ENCODE measurements at places on chromosomes 7 and 10.

- no peak for DNase-seq
Measured at GRCh38 chr7:113084496-113085172, 2.0 kb downstream of the GPR85 start.

DNA sequence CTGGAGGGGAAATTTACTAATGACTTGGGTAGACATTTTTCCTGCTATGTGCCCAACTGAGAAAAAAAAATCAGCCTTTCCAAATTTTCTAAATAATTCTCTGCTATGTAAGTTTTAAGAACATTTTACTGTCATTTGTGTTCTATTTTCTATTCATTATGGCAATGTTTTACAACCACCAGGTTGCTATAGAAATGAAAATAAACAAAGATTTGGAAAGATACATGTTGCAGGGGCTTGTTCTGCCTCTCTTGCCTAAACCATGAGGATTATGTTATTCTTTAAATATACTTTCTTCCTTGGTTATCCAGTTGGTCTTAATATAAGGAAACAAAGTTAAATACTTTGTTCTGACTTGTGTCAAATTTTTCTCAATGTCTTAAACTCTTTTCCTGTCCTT lies 257.2 kb downstream of the TWIST1 start:
- no peak for DNase-seq

DNA sequence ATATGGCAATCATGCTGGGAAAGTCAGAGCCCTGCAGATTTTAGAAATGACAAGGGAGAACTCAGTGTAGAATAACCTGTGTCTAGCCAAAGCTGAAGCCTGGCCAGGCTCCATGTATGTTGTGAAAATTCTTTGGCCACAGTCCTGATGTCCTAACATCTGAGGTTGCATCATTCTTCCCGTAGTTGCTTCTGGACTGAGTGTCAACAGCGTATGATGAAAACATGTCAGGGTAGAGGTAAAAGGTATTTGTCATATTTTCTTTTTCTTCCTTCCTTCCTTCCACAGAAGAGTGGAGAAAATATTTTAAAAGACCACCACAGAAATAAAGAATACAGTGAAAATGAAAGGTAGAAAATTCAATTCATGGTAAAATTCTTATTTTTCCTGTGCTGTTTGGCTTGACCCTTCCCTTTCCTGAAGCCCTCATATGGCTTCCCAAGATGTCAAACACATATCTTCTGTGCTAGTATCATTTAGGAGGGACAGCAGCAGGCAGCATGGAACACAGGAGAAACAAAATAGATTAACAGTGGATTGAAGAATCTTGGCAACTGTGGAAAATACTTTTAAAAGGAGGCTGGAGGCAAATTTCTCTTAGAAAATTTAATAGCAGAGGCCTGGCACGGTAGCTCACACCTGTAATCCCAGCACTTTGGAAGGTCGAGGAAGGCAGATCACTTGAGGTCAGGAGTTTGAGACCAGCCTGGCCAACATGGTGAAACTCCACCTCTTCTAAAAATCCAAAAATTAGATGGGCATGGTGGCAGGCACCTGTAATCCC lies 18.9 kb upstream of the NRBF2 start:
- DNase-seq, result no peak

DNA sequence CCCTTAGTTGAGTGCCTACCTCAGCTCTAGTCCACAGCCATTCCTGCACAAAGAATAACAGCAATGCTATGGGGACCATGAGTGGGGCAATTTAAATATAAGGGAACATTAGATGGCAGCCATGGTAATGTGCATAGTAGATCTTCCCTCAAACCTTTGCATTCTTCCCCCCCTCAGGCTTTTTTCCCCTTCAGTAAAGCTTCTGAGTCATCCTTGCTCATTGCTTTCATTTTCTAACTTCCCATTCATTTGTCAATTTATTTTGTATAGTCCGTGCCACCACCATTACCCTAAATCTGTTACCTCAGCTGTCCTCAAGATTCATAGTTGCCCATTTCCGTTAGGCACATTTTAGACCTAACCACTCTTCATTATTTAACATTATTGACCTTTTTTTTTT lies 10.7 kb downstream of the HECTD2 start:
- no peak for DNase-seq

DNA sequence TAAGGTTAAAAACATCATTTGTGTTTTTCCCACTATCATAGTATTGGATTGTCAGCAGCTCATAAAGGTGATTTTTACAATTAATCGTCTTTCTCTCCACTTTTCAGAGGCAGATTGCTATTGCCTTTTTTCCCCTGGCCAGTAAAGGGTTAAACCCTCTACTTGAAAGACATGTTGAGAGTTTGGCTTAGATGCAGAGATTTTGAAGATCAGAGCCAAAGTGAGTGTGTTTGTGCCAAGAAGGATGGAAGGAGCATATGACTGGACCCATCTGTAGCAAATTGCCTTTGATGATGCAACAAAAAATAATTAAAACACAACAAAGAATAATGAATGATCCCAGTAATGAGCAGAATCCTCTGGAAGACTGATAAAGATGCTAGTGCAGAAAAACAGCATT lies 373.1 kb downstream of the MALRD1 start:
- DNase-seq, result no peak

DNA sequence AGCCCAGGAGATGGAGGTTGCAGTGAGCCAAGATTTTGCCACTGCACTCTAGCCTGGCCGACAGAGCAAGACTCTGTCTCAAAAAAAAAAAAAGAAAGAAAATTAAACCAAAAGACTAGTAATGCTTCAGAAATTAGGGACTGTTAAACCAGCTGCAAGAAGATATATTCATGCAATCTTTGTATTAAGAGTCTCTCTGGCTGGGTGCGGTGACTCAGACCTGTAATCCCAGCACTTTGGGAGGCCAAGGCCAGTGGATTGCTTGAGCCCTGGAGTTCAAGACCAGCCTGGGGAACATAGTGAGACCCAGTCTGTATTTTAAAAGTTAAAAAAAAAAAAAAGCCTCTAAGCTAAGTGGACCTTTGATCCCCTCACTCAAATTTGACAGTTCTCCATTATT lies 2.5 kb upstream of the HNRNPF start:
- no peak for DNase-seq

DNA sequence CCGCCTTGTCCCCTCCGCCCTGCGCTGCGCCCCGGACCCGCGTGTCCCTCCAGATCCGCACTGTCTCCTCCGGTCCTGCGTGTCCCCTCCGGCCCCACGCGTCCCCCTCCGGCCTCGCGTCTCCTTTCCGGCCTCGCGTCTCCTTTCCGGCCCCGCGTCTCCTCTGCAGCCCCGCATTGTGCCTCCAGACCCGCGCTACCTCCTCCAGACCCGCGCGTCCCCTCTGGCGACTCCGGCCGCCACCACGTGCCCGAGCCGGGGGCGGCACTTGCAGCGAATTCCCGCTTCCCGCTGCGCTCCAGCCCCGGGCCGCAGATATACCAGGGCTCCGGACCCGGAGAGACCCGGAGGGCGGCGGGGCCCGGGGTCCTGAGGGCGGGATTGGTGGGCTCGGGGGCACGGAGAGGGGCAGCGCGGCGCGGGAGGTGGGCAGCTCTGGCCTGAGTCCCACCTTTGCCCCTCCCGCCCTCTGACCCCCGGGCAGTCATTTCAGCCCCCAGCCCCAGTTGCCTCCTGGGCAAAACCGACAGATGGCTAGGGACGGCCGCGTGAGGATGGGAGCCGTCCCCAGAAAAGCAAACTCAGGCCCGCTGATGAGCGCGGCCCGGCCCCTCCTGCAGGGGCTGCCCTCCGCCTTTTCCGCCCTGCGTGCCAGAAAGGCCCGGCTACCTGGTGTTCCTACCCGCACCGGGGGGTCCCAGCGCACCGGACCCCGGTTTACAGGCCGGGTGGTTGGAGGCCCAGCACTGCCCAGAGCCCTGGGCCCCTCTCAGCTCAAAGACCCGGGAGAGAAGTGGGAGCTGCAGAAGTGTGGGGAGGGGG lies 56.5 kb downstream of the RBM17 start:
- no peak for DNase-seq

Data from cerebellar nuclear complex (tissue), 1 donor.